T-helper 9 cell (primary cell): ENCODE measurements at places on chromosomes 2 and 18.

DNA sequence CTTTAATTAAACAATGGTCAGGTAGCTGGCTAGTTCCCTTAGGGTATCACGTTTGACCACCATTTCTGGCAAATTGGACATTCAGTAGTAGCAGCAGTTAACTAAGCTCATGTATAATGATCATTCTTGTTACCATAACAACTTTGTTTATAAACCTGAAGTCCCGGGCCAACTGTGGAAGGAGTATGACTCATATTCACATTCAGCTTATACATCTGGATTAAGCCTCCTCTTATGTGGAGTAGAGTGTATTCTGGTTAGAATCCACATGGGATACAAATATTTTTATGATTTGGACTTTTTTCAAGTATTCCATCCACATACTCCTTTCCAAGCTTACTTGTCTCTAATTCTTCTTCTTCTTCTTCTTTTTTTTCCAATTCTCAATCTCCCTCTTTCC is 70.3 kb upstream of the ZSWIM2 start:
- no peak for DNase-seq

DNA sequence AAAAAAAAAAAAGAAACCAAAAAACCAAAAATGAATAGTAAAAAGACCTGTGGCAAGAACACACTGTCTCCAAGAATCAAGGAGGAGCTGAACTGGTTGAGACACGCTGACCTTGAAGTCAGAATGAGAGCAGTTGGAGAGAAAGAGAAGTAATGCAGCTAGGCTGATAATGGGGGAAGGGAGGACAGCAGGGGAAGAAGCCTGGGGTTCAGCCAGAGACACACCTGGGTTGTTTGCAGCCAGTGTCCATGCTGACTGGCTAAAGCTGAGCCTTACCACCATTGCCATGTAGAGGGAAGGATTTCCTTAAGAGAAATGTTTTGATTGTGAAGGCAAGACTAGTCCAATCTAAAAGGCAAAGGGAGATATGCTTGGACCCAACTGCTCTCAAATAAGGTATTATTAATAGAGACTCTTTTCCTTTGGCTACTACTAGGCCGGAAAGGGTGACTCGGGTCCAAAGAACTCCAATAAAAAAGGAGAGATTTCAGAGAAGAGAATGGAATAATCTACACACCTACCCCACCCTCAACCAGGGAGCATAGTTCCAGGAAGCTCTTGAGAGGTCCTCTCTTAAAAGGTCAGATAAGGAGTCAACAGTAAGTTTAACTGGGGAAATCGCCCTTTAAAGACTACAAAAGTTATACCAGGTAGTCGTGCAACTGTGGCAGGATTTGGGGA is 25.2 kb upstream of the REL start:
- DNase-seq, result no peak

GRCh38 chr2:61562615-61563014 is 24.5 kb upstream of the XPO1 start:
- no peak for DNase-seq

DNA sequence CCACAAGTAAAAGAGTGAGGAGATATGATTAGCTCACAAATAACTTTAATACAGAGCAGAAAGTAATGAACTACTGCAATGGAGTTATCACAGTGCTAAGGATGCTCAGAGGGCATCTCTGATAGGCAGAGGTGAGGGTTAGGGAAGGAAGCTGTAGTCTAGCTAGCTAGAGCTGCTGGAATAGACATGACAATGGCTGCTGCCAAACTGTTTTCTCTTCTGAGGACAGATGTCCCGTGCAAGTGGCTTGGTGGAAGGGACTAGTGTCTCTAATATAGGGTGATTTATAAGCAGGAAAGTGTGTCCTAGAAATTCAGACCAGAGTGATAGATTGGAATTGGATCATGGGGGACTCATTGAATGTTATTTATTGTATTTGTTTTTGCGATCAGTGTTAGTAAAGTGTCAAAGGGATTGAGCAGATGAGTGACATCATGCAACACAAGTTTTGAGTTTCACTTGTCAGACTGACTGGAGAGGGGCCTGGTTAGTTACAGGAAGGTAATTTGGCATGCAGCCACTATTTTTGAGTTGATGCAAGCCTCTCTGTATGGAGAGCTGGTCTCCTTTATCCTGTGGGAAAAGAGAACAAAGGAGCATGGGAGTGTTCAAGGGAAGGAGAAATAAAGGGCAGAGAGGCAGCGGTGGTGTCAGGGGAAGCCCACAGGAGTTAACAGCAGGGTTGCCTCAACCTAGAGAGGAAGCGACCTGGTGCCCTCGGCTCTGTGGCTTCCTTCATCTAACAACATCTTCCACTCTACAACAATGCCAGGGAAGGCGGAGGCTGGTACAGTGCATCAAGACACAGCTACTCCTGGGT is 1.9 kb downstream of the CTLA4 start:
- peak; percentile 34 for DNase-seq

DNA sequence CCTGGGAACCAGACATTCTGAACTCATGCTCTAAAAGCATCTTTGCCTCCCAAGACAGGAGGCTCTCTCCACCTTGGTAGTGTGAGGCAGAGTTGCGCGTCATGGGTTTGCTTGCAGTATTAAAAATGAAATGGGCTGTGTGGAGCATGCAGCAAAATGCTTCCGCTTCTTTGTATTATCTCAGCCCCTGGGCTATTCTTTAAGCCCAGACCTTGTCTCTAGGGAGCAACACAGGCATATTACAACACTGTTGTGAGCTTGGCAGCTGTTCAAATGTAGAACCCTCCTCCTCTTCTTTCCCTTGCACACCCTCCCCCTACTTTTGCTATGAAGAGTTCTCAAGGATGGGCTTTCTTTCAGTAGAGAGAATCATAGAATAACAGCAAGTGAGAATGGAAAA is 185.1 kb upstream of the LHCGR start:
- no peak for DNase-seq

GRCh38 chr2:142165790-142166189 is 35.0 kb upstream of the LRP1B start:
- no peak for DNase-seq

DNA sequence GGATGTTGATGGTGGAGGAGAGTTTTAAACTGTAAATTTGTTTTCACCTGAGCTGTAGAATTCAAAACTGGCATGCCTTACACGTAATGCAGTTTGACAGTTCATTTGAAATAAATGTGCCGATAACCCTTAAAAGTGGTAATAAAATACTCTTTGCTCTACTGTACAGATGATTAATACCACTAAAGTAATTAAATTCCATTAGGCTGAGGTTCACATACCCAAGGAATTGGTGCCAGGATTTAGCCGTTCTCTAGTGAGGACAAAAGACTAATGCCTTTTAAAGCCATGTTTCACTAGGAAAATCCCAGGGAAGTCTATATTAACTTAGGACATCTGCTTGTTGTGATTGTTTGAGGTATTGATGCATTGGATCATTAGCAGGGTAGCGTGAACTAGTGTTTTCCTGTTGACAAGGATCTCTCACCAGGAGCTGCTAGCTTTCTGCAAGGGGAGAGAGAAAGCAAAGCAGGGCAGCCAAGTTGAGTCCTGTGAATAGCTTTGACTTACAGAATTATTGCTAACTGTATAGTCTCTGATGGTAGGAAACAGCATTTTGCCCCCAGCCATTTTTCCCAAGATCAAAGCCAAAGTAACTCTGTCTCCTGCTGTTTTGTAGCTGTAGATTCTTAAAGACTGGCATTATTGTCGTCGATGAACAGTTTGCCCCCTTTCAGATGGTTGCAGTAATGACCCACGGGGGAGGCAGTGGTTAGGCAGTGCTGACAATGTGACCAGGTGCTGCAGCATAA is 280.9 kb upstream of the FANCL start:
- no peak for DNase-seq

GRCh38 chr2:223019390-223019930 is 32.5 kb upstream of the KCNE4 start:
- DNase-seq, result no peak

GRCh38 chr2:27211943-27212625 is at the start of the genes ATRAID and SLC5A6:
TSS of gene ATRAID (plus strand) at chr2:27212041. CDS start at chr2:27212369, 328 bp downstream.
TSS of gene SLC5A6 (minus strand) at chr2:27212268. CDS start at chr2:27207650, 4,618 bp downstream.
- peak; percentile 80 for DNase-seq

GRCh38 chr18:3725115-3725514 is 275.1 kb downstream of the TGIF1 start:
- no peak for DNase-seq

- no peak for DNase-seq
Measured at GRCh38 chr2:120613742-120614571, 121.7 kb upstream of the GLI2 start.

GRCh38 chr18:32714571-32715148 is 58.2 kb downstream of the KLHL14 start:
- DNase-seq, result no peak

DNA sequence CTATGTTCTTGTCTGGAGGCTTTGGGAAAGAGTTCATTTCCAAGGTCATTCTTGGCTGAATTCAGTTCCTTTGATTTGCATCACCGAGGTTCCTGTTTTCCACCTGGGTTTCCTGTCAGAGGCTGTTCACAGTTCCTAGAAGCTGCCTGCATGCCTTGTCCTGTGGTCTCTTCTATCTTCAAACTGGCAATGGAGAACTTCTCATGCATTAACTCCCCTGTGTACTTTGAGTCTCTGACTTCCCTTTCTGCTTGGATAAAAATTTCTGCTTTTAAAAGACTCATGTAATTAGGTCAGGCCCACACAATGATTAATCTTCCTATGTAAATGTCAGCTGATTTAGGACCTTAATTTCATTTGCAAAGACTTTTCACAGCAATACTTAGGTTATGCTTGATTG is 499.3 kb upstream of the FANCL start:
- DNase-seq, result no peak
